ENCODE measurements at places on chromosomes 5 and 9.

DNA sequence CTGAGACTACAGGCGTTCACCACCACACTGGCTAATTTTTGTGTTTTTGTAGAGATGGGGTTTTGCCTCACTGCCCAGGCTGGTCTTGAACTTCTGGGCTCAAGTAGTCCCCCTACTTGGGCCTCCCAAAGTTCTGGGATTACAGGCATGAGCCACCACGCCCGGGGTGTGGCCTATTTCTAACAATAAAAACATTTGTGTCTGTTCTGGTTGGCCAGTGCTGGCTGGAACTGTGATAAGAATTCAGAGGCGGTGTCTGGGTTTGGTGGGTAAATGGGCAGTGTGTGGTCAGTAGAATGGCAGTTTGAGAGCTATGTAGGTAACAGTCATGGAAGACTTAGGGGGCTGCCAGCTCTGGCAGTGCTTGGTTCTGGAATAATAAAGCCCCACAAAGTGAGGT lies 46.9 kb upstream of the SYNPO start:
- DNase-seq, result no peak

DNA sequence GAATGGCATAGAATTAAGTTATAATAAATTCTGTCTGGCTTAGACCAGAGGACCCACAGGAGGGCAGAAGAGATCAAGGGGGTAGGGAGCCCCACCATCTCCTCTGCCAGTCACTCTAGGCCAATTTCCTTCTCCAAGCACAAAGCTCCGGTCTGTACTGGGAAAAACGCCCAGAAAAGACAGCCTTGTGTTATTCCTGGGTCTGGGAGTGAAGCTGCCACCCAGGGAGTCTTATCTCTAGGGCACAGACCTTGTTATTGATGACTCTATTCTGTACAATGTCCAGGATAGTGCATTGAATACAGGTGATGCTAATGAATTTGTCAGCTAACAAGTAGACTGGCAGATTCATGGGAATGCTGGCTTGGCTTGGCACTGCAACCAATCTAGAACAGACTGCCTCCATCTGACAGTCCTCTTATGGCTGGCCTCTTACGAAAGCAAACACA lies 60.7 kb downstream of the MED27 start:
- DNase-seq, result no peak

DNA sequence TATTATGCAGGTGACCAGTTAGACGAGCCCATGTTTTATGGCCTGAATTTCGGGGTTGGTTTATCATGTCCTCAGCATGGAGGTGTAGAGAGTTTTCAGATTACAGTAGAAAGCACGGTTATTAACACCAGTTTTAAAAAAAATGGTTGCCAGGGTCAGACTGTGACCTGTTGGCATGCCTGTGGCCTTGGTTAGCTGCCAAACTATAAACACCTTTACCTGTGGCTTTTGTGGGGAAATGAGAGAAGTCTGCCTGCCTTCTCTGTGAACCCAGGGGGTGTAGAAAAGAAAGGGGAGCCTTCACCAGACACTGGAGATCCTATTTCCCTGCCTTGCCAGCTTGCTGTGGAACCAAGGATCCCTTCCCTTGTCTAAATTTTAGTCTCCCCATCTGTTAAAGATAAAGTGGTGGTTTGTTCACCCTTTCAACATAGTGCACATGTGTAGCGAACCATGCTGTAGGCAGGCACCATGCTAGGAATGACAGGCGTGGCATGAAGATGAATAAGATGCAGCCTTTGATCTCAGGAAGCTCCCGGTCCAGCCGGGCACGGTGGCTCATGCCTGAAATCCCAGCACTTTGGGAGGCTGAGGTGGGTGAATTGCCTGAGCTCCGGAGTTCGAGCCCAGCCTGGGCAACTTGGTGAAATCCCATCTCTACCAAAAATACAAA lies 6.1 kb upstream of the PHF19 start:
- no peak for DNase-seq

DNA sequence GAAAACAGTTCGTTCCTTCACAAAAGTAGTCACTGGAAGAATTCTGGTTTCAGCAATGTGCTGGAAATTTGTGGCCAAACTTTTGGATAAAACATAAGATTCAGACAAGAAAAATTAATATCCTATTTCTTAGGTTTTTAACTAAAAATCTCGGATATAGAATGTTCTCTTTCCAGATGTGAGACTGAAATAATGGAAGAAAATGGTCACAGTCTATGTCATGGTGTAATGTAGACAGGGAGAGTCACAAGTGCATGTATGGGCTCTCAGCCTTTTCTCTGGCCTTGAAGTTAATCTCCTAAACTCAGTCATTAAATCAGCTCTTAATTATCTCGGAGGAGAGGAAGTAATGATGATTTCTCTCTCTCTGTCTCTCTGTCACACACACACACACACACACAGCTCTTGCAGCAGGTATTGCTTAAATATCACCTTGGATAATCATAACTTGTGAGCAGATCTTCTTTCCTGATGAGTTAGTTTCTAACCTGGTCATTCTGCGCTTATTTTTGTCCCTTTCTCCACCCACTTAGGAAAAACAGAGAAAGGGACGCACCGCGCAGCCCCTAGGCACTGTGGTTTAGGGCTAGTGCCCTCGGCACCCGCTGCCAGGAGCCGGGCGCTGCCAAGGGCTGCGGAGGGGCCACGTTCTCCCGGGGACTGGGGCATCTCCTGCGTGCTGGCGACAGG lies 672 bp upstream of the ITGA2 start:
- no peak for DNase-seq

- DNase-seq, result peak; percentile 17
Measured at GRCh38 chr5:111063709-111064322, 7.7 kb upstream of the TSLP start.

- DNase-seq, result no peak
Measured at GRCh38 chr9:138013273-138013672, 135.7 kb downstream of the CACNA1B start.

DNA sequence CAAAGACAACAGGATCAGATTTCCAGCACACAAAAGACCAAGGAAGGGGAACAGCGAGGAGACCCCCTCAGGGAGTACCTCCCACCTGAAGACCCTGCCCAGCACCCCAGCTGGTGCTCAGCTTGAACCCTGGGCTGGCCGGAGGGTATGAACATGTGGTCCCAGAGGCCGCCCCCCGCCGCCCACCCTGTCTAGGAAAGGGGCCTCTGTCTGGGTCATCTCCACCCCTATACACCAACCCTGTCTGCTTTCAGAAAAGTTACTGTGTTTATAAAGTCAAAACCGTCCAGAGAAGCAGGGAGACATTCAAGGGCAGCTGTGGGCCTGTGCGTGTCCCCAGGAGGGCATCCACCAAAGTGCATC lies 72.2 kb downstream of the ADAMTS2 start:
- no peak for DNase-seq

DNA sequence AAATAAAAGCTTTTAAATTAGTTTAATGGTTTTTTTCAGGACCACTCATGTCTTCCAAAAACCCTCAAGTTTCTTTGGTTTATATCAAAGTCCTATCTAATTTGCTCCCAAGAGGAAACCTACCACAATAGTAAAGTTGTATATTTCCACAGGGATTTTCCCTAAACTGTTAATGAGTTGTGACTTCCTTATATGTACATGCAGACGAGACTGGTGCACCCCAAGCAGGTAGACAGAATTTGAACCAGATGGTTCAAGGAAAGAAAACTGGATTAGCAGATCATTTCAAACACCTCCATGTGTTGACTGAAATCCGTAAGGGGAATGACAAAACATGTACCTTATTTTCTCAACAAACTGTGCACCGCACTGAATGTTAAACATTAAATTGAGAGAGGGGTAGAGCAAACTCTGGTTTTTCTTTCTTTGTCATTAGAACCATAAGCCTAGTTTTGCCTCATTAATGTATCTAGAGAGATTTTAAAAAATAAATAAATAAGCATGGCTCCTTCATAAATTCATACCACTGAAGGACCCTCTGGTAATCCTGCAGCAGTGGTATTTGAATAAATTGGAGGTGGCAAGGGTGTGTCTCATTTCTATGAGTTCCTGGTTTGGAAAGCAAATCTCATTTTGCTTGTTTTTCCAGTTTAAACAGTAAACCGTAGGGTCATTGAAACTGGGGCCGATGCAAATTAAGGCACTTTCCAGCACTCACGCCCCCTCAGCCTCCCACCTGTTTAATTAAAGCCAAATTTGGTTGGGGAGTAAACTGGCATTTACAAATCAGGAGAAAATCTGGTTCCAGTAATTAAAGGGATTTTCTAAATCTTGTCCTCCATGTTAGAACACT lies 51.1 kb downstream of the ENC1 start:
- DNase-seq, result no peak

DNA sequence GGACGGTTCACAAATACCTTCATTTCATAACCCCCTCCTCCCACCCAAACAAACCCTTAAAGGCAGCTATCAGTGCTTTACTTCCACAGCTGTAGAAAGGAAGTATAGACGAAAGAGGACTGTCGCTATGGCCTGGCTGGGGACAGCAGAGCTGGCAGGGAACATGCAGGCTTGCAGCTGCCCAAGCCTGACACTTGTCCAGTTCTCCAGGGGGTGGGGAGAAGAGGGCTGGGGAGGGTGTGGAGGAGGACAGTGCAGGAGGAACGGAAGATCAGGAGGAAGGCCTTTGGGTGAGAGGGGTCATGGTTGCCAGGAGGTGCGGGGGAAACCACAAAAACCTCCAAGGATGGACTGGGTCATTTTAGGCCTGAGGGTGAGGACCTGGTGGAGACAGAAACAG lies 25.9 kb downstream of the ARPC5L start:
- DNase-seq, result no peak

DNA sequence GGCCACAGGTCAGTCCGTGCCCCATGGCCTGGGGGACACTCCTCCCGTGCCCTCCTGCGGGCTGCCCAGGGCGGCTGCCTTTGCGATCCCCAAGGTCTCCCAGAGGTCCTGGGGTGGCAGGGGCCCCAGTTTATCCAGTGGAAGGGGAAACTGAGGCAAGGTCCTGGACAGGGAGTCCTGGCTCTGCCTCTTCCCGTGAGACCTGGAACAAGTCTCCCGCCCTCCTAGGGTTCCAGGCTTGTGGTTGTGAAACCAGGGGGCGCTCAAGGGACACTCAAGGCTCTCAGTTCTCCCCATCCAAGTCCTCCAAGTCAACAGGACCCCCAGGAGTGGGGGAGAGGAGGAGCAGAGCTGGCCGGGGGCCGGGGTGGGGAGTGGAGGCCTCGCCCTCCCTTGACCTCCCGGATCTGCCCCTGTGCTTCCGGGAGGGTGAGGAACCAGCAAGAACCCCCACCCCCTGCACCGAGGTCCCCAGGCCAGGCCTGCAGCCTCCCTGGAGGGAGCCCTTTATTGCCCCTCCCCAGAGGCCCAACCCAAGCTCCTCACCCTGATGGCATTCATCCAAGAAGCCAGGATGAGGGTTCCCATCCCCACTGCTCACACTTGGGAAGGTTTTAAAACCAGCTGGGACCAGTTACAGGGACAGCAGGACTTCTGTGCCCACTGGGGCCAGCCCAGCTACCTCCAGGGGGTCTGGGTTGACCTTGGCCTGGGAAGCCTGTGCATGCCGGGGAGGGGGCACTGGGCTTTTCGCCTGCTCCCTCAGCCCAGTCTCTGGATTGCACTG lies 24.7 kb upstream of the TMEM250 start:
- peak; percentile 45 for DNase-seq

DNA sequence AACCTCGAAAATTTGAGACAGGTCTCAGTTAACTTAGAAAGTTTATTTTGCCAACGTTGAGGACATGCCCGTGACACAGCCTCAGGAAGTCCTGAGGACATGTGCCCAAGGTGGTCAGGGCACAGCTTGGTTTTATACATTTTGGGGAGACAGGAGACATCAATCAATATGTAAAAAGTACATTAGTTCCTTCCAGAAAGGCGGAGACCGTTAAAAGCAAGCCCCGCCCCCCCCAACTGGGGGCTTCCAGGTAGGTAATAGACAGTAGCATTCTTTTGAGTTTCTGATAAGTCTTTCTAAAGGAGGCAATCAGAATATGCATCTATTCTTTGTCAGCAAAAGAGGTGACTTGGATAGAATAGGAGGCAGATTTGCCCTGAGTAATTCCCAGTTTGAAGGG lies 599 bp upstream of the MOCS2 start:
- DNase-seq, result no peak

Measured in HEK293T (cell line).